ENCODE measurements at places on chromosomes 2 and 18.

DNA sequence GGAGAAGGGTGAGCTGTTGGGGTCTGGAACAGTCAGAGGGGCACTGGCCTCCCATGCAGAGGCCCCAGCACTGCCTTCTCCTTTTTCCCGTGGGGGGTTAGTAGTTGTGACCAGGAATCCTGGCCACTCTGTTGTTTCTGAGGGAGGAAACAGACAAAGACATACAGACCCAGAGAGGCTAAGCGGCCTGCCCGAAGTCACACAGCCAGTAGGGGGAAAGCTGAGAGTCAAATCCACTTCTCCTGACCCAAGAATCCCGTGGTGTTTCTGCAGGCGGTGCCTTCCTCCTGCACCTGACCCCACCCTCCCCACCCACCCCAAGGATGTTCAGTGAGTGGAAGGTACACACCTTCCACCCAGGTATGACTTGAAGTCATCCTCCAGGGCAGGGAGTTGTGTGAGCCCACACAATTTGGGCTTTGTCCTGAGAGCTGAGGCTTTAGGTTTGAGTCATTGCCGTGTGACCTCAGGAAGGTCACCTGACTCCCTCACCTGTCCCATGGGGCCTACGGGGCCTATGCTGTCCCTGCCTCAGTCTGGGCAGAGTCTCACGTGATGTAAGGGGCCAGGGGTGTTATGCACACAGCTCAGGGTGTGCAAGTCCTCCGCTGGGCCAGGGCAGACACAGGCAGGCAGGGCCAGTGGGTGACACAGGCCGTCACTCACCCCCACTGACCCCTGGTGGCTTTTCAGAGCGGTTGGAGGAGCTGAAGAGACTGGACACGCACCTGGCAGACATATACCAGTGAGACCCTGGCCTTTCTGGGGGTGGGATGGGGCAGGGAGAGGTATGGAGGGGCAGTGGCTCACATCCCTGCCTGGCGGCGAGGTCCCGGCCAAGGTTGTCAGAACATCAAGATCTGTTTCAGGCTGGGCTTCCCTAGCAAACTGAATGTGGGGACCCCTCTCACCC is 5.0 kb downstream of the NT5DC4 start:
- DNase-seq, result no peak

DNA sequence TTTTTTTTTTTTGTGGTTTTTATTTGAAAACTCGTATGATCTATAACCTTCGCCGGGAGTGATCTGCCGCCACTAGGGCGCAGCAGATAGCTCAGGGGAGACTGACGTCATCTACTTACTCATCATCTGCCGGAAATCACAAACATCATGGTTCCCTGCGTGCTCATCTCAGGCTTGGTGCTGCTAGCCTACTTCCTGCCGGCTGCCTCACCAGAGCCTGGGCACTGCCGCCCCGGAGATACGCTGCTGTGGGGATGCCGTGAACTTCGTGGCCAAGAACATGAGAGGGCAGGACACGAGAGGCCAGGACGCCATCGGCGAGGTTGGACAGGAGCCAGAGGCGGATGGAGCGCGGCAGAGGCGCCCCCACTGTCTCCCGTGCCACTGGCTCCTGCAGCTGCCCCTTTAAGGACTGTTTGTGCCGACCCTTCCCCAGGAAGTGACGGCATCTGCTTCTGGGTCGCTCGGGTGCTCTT is 68.8 kb downstream of the DOK6 start:
- DNase-seq, result peak; percentile 20

GRCh38 chr18:8431036-8431435 is 178.2 kb upstream of the RAB12 start:
- DNase-seq, result no peak

DNA sequence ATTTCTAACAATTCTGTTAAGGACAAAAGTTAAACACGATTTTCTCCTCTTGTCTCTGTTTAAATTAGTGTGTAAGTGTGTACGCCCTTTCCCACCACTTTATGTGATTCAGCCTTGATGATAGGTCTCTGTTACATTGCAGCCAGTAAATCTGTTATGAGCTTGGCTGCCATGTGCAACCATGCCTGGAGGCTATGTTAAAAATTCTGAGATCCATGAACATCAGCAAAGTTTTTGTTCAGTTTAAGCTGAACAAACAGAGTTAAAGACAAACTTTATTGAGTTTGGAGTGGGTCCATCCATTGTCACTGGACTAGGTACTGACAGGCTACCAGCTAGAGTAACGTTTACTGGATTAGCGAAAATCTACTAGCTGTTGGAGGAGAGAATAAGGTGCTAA is 110.4 kb downstream of the NCKAP5 start:
- no peak for DNase-seq

- no peak for DNase-seq
These were observed 1.7 kb downstream of the STAM2 start for GRCh38 chr2:152173831-152174230.

DNA sequence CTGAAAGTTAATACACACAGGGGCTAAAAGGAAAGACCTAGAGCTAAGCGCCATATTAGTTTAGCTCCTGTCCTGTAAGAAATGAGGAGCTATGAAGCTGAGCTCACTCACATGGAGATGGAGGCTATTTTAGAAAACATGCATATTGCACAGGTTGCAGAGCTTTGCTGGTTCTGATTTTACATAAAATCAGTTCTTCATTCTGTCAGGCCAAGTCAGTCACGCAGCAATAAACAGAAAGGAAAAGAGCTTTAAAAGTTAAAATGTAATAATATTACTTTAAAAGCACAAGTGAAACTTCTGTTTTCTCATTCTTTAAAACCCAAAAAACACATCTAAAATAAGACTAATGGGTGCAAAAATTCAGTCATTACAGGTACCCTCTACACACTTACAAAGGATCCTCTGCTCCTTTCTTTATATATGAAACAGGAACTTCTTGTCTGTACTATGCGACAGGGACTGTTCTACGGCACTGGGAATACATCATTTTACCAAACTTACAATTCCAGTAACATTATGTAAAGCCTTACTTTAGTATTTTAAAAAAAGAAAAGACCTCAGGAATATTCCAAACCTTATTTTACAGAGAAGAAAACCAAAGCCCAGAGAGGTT is 113.8 kb downstream of the THADA start:
- DNase-seq, result no peak

DNA sequence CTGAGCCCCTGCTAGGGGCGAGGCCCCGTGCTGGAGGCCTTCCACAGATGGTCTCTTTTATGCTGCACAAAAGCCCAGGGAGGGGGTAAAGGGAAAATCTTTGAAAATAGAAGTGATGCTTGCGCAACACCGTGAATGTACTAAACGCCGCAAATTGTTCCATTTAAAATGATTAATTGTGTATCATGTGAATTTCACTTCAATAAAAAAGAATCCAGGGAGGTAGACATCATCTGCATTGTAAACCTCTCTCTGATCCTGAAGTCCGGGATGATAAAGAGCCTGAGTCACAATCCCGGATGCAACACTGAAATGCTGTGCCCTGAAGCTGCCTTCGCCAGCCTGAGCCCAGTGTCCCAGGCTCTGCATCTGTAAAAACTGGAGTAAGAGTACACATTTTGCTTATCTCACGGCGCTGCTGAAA is 107.7 kb upstream of the PPP1CB start:
- no peak for DNase-seq

DNA sequence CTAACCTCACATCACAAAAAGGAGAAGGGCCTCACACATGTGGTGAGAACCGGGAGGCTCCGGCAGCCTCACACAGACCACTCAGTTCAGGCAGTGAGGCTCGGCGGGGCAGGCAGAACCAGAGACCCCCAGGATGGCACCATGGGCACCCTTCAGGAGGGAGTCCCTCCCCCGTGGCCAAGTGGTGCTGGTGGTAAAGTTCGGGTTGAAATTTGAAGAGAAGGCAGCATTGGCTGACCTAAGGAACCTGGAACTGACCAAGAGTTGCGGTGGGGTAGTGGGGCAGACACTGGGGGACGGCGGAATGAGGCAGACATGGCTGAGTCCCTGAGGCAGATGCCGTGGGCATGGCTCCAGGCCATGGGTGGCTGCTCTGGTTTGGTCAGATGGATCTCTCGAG is 239.3 kb upstream of the MYT1L start:
- no peak for DNase-seq

- DNase-seq, result no peak
These were observed 153.7 kb upstream of the NCK2 start for GRCh38 chr2:105590780-105591660.

DNA sequence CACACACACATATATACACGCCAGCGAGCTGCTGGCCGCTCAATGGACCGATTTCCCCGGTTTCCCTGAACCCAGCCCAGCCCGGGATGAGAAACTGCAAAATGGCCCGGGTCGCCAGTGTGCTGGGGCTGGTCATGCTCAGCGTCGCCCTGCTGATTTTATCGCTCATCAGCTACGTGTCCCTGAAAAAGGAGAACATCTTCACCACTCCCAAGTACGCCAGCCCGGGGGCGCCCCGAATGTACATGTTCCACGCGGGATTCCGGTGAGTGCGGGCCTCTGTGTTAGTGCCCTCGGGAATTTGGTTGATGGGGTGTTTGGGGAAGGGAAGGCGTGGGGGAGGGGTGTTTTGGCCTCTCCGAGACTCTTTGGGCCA is 392 bp downstream of the ST8SIA3 start:
- no peak for DNase-seq

DNA sequence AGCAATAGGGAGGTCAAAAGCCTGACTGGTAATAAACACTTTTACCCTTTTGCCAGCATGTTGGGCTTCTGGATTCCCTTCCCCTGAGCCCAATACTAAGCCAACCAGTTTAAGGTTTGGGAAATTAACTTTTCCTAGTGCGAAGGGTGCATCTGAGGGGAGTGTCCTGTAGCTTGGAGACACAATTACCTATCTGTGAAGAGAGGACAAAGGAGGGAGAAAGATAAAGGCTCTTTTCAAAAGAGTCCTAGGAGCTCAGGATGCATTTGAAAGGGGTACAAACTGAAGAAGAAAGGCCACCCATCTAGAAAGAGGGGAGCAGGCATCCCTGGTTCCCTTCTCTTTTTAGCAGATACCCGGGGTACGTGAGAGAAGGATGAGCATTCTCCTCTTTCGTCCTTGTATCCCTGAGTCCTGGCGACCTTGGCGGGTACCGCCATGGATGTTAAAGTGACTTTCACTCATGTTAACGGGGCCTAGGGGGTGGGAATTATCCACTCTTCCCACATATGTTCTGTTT is 25.1 kb downstream of the C18orf54 start:
- DNase-seq, result no peak

- no peak for DNase-seq
These were observed 21.0 kb upstream of the SEMA4C start for GRCh38 chr2:96890726-96891385.

- no peak for DNase-seq
These were observed 820.7 kb upstream of the HS6ST1 start for GRCh38 chr2:129139380-129139779.

GRCh38 chr2:177748360-177748759 is 324.2 kb downstream of the PDE11A start:
- DNase-seq, result no peak

GRCh38 chr2:27051902-27052645 is 606 bp downstream of the AGBL5 start:
- no peak for DNase-seq

DNA sequence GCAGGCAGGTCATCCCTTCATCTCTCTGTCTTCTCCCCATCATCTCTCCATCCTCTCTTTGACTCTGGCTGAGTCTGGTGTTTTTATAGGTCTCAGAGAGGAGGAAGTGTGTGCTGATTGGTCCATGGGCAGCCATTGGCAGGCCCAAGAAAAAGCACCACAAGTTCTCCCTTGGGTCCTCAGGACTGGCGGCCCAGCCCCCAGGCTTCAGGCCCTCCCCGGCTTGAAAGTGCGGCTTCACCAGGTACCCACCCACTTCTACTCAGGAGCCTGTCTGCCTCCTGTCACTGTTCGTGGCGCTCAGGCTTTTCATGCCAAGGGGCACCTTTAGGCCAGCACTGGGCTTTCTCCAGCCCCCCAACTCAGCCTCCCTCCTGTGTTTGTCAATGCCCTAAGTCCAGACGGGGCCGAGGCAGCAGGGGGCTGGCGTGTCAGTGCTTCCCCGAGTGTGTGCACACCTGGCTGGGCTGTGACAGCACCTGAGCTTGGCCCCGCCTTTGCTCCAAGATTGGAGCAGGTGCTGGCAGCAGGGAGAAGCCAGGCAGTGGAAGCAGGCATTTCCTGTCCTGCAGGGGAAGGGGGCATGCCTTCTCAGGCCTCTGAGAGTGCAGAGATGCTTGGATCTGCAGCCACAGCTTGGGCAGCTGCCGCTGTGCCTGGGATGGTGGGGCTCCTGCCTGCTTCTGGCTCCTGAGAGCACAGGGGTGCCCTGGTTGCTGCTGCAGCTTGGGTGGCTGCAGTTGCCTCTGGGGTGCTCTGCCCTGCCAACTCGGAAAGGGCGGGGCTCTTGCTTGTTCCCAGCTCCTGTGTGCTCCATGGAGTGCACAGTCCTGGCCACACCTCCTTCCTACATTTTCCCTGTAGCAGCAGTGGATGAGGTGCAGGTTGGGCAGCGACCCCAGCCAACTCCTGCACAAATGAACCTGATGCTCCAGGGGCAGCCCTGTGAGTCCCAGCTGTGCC is 34.1 kb downstream of the FBXO48 start:
- no peak for DNase-seq

DNA sequence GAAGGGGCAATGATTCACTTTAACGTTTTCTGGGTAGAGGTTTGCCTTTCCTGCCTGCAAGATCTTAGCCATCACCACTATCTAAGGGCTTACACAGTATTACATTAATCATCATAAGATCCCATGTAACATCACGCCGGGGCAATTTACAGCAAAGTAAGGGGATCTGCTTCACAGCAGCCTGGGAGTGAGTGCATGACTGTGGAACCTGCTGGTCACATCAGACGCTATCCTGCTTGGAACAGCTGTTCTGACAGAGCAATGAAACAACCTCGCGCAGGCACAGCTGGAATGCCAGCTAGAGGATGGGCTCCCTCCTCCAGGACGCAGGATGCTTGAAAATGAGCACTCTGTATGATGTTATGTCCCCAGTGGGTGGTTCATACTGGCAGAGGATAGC is 89.0 kb downstream of the AOX1 start:
- DNase-seq, result no peak

DNA sequence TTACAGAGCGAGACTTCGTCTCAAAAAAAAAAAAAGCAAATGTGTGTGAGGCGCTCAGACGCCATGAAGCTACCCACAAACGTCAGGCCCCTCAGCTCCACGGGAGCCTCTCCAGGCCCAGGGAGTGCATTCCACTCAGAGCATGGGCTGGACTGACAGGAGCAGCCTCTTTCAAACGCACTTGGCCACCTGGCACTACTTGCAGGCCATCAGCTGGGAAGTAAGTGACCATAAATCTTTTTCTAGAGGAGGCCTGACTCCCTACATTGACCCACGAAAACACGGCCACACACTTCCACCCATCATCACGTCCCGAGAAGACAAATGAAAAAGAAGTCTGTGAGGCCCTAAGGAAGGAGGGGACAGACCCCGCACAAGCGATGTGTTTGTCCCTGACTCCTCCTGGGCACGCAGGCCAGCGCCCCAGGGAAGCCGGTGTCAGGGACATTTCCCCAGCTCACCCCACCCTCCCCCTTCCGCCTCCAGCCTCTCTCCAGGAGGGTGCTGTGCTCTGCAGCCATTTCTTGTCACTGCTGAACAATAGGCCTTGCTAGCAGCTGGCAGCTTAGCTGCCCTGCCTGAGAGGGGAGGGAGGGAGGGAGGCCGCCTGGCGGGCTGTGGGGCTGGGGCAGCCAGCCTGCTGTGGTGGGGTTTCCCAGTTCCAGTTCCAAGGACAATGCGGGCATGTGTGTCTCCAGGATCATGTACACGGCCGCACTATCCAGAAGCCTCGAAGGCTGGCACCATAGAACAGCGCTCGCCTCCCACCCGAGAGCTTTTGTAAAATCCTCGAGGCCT is 26.6 kb downstream of the SERTAD2 start:
- no peak for DNase-seq

All from common myeloid progenitor, CD34-positive (primary cell).